Right atrium auricular region (tissue), 2 donors: ENCODE measurements at places on chromosomes 5 and 9. TPM values are rescaled to one million over a fixed set of nuclear protein-coding genes. Genes with fewer than 3 reads are reported as not detected.
A peak's percentile ranks its signal among the peaks of the same experiment; 100 is the strongest.

DNA sequence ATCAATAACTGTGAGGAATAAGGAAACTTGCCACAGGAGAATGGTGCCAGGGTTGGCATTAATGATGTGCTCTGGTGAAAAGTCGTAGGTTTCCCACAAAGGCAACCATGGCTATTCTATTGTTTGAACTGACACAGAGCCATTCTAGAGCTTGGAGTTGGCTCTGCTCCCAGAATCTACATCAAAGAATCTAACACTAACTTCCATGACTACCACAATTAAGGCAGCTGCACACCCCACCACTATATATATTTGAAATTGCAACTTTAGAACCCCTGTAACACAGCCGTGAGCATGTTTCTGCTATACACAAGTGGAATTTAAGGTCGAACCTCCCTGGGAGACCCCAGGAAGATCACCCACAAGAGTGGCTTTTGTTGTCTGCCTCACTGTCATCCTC, 89.7 kb upstream of the CCDC152 start:
- H3K4me3 ChIP-seq, result no peak overlapping the region
- no peak for DNase-seq
- no peaks in the 10 kb centered on the region for H3K4me1 ChIP-seq
- no peaks in the 10 kb centered on the region for H3K27me3 ChIP-seq

DNA sequence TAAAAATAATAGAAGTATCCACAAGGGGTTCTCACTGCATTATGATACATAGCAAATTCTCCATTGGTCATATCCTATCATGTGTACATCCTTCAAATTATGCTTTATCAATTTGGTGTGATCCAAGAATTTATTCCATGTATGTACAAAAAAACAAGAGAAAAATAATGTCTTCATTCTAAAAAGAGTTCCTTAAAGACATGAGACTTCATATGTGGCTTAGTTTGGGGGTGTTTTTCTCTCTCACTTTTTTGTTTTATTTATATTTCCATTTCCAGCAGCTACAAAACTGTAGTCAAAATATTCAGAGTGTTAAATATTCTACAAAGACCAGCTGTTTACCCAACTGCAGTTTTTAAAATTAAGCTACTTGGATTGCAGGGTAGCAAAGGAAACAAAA, 972.0 kb downstream of the DTWD2 start:
- no peak overlapping the region for H3K27ac ChIP-seq
- H3K4me3 ChIP-seq, result no peak overlapping the region
- no peaks in the 10 kb centered on the region for H3K36me3 ChIP-seq

- no peaks in the 10 kb centered on the region for H3K4me1 ChIP-seq
- no peak for DNase-seq
- no peak overlapping the region for H3K4me3 ChIP-seq
- H3K27me3 ChIP-seq, result no peaks in the 10 kb centered on the region
- H3K27ac ChIP-seq, result no peak overlapping the region
Measured at GRCh38 chr5:94508461-94509148, 109.8 kb downstream of the KIAA0825 start.

DNA sequence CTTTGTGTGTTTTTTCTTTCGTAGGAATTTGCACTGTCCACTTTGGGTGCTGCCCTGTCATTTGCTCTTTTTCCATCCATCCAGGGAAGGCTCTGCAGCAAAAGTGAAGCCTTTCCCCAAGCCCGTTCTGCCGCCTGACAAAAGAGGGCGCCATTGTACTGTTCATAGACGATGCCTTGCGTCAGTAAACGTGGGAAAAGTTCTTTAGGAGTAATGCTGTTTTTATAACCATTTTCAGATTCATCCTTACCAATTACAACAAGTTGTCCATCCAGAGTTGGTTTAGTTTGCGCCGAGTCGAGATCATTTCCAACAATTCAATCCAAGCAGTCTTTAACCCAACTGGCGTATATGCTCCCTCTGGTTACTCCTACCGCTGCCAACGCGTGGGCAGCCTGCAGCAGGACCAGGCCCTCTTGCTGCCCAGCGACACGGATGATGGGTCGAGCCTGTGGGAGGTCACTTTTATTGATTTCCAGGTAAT, 34.3 kb upstream of the RPS23 start:
- no peak overlapping the region for H3K27ac ChIP-seq
- peak overlapping the region; percentile 19 for H3K4me3 ChIP-seq
- H3K36me3 ChIP-seq, result no peaks in the 10 kb centered on the region
- H3K4me1 ChIP-seq, result peaks cover 12% of the 10 kb centered on the region
- DNase-seq, result peak; percentile 78

- DNase-seq, result no peak
- no peak overlapping the region for H3K27ac ChIP-seq
- no peak overlapping the region for H3K4me3 ChIP-seq
- no peaks in the 10 kb centered on the region for H3K36me3 ChIP-seq
Measured at GRCh38 chr5:9338796-9339195, 207.1 kb downstream of the SEMA5A start.

GRCh38 chr5:151688436-151688835, 1.7 kb upstream of the SPARC start:
- H3K27ac ChIP-seq, result peak overlapping the region; percentile 92
- no peaks in the 10 kb centered on the region for H3K36me3 ChIP-seq
- DNase-seq, result peak; percentile 40
- no peak overlapping the region for H3K4me3 ChIP-seq
- H3K4me1 ChIP-seq, result peaks cover 31% of the 10 kb centered on the region

The TAS2R1 gene
- not detected for total RNA-seq
